Right renal cortex interstitium (tissue), 3 donors: ENCODE measurements at places on chromosomes 1 and 21. TPM values are rescaled to one million over a fixed set of nuclear protein-coding genes. Genes with fewer than 3 reads are reported as not detected.

The CSF3R gene
- 3.6 TPM for polyA plus RNA-seq

The RNU1-1 gene
- polyA plus RNA-seq = not detected

The DIO1 gene
- polyA plus RNA-seq = 12.2 TPM

The UBASH3A gene
- polyA plus RNA-seq = not detected

The SYNC gene
- 1.9 TPM for polyA plus RNA-seq

The DCST2 gene
- polyA plus RNA-seq = 0.85 TPM

The C1QA gene
- polyA plus RNA-seq = 14.3 TPM

The FMO5 gene
- polyA plus RNA-seq = 10.7 TPM
